ENCODE measurements at places on chromosomes 2 and 18.
A peak's percentile ranks its signal among the peaks of the same experiment; 100 is the strongest.

DNA sequence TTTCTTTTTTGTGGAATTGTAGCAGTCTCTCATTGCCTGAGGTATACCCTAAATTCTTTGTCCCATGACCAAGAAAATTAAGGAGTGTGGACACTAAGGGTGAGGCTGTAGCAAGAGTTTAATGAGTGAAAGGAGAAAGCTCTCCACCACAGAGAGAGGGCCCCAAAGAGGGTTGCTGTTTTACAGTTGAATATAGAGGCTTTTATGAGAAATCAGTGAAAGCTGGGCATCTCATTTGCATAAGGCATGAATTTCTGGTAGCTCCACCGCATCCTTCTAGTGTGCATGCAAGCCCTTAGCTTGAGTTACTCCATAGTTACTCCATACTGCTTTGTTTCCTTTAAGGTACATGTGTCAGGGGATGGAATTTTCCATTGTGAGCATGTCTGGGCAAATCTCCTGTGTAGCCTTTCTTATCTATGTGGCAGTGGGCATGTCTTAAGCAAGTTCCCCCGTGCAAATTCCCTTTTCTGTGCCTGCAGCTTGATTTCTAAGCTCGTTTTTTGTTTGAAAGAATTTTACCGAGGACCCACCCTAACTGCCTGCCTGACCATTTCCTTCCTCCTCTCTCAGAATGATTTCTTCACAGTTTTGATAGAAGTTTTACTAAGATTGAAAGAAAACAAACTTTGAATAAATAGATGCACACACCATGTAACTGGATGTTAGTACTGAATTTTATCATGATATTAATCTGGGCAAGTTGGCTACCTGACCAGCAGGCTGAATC lies 218.9 kb downstream of the PARD3B start:
- no peak for DNase-seq

- DNase-seq = no peak
Observed at GRCh38 chr2:25655316-25655715, 18.1 kb downstream of the DTNB start.

DNA sequence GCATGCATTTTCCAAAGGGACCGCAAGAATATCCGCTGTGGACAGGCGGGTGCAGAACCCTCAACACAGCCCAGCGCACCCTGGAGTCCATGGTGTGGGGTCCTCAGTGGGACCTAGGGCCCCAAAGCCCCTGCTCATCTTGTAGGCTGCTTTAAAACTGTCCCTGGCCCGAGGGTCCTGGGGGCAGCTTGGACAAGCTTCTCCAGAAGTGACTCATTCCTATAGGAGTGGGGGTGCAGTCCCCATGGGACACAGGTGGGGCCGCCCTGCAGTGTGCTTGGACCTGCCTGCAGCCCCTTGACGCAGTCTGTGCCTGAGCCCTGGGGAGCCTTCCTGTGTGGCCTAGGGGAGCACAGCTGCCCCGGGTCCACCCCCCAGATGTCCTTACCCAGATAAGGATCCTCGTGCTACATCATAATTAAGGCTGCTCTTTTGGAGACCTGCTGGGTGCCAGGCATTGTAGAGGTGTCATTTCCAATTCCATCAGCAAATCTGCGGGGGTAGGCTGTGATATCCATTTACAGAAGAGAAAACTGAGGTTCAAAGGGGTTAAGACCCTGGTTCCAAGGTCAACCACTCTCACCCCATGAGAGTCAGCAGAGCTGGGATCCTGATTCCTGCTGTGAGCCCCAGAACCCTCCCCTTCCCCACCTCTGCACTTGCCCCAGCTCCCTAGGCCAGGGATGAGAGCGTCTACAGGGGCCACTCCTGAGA lies 1.7 kb upstream of the HS6ST1 start:
- no peak for DNase-seq

- DNase-seq = peak; percentile 49
Observed at GRCh38 chr2:113079131-113079530, 11.4 kb downstream of the IL1F10 start.

- DNase-seq = no peak
Observed at GRCh38 chr2:169362118-169362893, at the start of gene LRP2. Gene LRP2, minus strand, starts transcription at chr2:169362534. Its CDS starts 135 bp downstream, at chr2:169362399.
